ENCODE measurements at places on chromosomes 16 and 17.

- no peak for DNase-seq
Measured at GRCh38 chr16:4316108-4316863, 419 bp downstream of the GLIS2 start.

- no peak for DNase-seq
Measured at GRCh38 chr17:71033336-71033735, 864.0 kb downstream of the KCNJ2 start.

GRCh38 chr16:85710732-85711131, 22.0 kb upstream of the GINS2 start:
- DNase-seq = no peak

DNA sequence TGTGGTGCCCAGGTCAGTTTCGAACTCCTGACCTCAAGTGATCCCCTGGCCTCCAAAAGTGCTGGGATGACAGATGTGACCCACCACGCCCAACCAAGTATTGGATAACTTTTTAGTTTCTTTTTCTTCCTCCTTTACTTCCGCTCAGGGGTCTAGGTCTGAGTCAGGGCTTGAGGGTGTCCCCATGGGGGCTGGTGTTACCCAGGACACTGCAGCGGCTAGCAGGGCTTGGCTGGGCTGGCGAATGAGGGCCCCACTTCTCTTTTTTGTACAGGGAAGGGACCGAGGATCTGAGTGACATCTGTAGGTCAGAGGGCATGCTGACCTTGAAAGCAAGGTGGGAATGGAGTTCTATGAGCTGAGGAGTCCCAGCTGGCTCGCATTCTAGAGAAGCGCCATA, 24.9 kb downstream of the RAB11FIP3 start:
- no peak for DNase-seq

- peak; percentile 71 for DNase-seq
Measured at GRCh38 chr17:59329176-59330052, 2.0 kb upstream of the YPEL2 start.

DNA sequence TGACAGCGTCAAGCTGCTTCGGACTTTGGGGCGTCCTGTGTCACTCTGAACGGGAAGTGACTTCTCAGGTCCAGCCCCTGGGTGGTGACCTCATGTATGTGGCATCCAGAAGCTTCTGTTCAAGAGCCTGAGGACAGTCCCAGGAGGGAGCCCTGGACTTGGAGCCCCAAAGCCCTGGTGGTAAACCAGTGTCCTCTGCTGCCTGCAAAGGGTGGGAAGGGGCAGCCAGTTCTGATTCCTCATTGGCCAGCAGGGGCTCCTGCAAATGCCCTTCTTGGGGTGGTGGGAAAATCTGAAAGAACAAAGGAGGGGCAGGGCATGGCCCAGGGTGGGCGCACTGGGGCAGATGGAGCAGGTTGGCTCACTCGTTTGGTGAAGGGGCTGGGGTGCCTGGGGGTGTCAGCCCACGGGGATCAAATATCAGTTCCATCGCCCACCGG, 1.6 kb downstream of the OSGIN1 start:
- no peak for DNase-seq

DNA sequence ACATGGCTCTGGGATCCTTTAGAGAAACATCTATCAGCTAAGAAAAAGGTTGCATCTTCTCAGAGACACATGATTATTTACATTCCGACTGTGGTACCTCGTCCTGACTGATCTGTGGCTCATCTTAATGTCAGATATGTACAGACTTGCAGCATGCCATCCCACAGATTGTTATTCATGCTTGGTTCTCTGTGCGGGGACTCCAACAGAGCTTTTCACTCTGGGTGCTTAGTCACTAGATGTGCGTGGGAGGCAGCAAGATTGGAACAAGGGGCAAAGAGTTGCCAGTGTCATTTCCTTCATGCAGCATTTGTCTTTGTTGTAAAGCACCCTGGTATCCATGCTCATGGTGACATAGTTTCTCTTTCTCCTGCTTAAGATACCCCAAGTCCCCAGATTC, 179.1 kb upstream of the CACNG5 start:
- no peak for DNase-seq

DNA sequence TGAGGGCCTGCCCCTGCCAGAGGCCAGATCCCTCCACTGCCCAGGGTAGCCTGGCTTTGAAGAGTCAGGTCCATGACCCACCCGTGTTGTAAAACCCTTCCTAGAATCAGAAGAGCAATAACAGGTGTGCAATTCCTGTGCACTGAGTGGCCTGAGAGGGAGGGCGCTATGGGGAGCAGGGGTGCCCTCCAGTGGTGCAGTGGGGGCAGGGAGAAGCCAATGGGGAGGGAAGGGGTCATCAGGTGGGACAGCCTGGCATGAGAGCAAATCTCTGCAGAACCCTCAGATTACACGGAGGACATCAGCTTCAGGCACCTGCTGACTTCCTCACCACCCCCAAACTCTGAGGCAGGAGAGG, 72.9 kb upstream of the ZNF469 start:
- DNase-seq = no peak

DNA sequence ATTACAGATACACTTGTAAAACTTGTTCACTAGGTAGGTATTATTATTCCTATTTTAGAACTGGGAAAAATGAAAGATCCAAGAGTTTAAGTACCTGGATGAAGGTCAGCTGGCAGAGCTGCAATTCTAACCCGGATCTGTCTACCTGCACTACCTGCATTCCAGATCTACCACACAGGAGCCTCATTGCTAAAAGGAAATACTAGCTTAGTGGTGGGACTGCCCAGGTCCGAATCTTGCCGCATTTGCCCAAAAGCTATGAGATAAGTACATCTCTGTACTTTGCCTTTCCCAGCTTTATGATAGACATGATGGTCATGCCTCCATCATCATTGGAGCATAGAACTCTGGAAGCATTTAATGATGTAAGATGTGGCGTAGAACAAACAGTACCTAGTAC, 36.8 kb upstream of the TEKT3 start:
- no peak for DNase-seq

DNA sequence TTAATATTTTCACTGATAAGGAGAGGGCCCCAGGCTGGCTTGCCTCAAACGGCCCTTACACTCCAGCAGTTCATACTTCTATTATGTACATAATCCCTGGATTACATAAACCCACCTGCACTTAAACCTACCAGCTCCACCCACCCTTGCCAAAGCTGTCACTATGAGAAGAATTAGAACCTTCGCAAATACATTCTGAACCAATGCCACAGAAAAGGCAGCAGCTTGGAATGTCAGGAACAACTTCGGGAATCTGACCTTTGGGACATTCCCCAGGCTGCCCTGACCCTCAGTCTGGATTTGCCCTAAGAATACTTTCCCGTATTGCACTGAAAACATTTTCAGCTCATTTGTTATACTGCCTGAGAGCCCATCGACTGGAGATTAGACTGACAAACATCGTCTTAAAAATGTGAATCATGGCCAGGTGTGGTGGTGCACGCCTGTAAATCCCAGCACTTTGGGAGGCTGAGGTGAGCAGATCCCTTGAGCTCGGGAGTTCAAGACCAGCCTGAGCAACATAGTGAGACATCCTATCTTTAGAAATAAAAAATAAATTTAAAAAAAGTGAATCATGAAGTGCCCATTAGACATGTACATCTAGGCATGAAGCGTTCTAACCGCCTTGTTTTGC, 21.0 kb upstream of the SEC14L1 start:
- no peak for DNase-seq

GRCh38 chr17:14733376-14733775, 432.5 kb downstream of the HS3ST3B1 start:
- DNase-seq = no peak

GRCh38 chr16:54651440-54652195, 279.0 kb upstream of the IRX5 start:
- no peak for DNase-seq

GRCh38 chr16:14215941-14216340, 144.8 kb downstream of the MRTFB start:
- no peak for DNase-seq

GRCh38 chr17:28720247-28720996, 637 bp downstream of the RPL23A start:
- no peak for DNase-seq

- DNase-seq = no peak
Measured at GRCh38 chr17:55284001-55284884, 19.5 kb downstream of the HLF start.

DNA sequence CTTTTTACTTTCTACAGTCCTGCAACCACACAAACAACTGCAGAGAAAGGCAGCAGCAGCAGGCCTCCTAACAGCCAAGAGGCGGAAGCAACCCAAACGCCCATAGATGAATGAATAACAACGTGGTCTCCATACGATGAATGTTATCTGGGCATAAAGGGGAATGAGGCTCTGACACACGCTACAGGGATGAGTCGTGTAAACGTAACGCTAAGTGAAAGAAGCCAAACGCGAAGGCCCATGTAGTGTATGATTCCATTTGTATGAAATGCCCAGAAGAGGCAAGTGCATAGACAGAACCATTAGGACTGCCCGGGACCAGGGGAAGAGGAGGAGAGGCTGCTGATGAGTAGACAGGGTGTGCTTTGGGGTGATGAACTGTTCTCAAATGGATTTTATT, 94.8 kb upstream of the DNAH17 start:
- no peak for DNase-seq

- DNase-seq = no peak
Measured at GRCh38 chr17:41635121-41636097, 11.0 kb upstream of the KRT17 start.

DNA sequence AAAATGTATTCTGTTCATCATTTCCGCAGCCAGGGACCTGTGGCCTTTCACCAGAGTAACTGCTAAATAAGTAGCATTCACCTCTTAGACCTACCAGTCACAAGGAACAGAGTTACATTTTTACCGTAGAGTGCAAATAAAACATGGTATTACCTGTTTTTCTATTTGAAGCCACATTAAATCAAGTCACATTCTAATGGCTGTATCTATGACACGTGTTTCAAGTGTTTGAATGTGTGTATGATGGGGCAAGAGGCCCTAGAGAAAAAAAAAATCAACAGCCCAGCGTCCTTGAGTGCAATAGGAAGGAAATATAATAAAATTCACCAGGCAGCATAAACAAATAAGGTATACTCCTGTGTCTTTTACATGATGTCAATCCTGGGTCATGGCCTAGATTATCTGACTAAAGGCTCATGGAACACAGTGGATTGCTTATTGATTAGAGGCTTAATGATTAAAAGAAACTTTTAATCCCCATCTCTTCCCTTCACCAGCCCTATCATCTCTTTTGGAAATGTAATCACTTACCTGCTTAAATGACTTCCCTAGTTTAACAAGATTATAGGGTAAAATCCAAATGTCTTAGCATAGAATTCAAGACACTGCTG, 168.7 kb upstream of the CDH5 start:
- DNase-seq = no peak

- no peak for DNase-seq
Measured at GRCh38 chr16:77214411-77215138, 15.4 kb downstream of the SYCE1L start.

GRCh38 chr16:51766739-51767138, 615.7 kb upstream of the SALL1 start:
- DNase-seq = no peak

DNA sequence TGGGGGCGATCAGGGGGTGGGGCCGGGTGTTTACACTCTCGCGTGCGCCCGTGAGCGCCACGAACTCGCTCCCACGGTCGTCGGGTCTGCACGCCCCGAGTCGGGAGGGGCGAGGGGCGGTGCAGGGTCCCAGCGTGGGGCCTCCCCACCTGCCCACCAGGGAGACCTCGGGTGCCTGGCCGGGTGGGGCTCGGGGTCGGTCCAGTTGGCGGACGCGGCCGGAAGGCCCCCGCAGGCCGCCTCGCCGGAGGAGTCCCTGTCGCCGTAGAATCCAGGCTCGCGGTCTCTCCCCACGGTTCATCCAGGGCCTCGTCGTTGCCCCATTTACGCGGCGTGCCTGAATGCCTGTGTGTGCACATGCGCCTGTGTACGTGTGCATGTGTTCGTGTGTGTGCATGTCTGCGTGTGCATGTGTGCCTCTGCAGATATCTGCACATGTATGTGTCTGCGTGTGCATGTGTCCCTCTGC, 510 bp upstream of the RAB40B start:
- DNase-seq = no peak

- peak; percentile 70 for DNase-seq
Measured at GRCh38 chr17:79183293-79184158, 108.9 kb downstream of the ENGASE start.

- DNase-seq = no peak
Measured at GRCh38 chr16:6484935-6485334, 847.7 kb upstream of the RBFOX1 start.

- DNase-seq = peak; percentile 15
Measured at GRCh38 chr16:90040152-90041023, 21.1 kb upstream of the DBNDD1 start.

DNA sequence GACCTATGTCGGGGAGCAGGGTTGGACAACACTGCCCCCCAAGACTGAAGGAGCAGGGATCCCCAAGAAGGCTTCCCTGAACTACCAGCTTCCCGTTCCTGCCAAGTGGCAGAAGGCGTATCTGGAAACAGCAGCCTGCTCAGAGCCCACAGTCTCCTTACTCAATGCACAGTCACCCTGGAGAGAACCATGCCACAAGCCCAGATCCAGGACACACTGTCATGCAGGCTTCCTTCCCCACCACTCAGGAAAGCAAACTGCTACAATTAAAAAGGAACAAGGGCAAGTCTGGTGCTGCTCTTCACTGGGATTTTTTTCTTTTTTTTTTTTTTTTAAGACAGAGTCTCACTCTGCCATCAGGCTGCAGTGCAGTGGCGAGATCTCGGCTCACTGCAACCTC, 8.2 kb downstream of the WDR45B start:
- no peak for DNase-seq
